Stimulated activated CD4-positive, alpha-beta T cell treated with anti-CD3 and anti-CD28 coated beads, Interleukin-4, amount 100 ng/mL, for 48 hours (primary cell): ENCODE measurements at places on chromosomes 1 and 21.

DNA sequence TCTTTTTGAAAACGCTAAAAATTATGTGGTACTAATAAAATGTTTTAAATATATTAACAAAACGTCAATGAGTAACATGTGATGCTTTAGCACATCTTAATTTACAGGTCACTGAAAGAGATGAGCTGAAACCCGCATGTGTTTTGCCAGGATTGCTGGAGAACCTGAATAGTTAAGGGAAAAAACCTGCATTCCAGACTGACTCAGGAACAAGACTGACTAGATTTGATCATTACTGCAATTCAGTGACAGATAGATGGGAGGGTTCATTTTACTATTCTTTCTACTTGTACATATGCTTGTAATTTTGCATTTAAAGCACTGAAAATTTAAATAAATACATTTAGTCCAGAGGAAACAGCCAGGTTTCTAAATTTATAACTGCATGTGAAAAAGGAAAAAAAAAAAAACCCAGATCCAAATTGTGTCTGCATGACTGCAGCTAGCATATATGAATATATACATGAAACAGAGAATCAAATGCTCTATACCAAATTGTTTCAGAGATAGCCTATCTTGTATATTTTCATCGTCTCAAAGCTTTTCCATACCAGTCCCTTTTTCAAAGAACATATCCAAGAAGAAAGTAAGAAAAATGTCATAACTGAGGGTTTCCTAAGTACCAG lies 71.7 kb downstream of the APP start:
- no peak for DNase-seq

- DNase-seq: no peak
These were observed 6.5 kb downstream of the CAPN9 start for GRCh38 chr1:230753586-230754251.

DNA sequence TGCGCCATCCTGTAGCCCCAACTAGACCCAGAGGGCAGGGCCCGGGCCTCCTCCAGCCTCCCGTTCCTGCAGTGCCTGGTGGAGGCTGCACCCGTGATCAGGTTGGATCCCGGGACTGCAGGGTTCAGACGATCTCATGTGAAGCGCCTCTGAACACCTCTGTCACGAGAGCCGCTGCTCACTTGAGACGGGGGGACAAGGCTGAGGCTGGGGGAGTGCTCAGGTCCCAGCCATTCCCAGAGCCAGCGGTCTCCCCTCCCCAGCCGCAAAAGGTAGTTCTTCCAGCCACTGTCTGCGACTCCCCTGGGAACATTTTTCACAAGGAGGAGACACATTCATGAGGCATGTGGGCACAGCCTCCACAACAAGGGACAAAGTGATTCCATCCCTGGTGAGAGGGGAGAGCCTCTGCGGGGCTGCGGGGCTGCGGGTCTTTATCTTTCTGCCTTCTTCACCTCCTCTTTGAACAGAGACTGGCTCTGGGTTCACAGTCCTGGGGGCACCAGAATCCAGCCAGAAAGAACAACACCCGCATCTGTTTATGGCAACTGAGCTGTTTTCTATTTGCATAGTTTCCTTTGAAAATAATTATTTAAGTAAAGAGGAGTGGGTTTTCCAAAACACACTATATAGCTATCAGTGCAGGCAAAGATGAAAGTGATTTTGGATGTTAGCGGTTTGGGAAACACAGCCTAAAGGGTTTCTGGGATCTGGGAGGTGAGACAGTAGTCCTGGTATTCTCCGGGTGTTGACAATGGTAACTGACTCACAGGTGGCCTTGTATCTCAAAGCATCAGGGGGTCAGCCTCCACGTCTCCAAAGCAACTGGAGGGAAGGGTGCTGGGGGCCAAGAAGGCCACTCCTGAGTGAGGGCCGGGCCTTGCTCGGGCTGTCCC lies 13.0 kb upstream of the LDLRAP1 start:
- DNase-seq: no peak

DNA sequence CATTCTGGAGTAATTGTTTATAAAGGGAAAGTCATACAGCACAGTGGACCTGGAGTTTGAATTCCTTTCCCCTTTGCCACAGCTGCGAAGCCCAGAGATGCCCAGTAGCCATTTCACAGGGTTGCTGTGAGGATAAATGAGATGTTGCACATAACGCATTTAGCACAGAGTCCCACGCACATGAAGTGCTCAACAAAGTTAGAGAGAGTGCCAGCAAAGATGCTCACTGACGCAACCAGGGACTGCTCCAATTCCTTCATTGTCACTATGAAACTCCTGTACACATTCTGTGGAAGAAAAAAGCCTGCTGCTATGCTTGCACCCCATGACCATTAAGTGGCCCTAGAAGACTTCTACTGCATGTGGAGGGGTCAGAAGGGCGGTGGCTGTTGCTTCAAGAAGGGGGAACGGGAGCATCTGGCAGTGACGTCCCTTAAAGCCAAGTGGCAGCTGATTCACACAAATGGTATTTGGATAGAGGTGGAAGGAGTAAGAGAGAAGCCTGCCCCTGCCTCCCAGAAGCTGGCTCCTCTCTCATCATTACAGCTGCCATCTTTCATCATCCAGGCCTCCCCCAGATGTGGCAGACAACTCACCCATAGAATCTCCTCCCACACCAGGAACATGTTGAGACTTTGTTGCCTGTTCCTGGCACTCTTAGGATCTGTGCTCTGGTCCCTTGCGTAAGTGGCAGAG lies 26.5 kb upstream of the VAV3 start:
- no peak for DNase-seq

GRCh38 chr1:215887627-215888026 lies 320.5 kb downstream of the KCTD3 start:
- DNase-seq: no peak

GRCh38 chr1:172465617-172466016 lies 21.7 kb upstream of the PIGC start:
- DNase-seq: no peak

DNA sequence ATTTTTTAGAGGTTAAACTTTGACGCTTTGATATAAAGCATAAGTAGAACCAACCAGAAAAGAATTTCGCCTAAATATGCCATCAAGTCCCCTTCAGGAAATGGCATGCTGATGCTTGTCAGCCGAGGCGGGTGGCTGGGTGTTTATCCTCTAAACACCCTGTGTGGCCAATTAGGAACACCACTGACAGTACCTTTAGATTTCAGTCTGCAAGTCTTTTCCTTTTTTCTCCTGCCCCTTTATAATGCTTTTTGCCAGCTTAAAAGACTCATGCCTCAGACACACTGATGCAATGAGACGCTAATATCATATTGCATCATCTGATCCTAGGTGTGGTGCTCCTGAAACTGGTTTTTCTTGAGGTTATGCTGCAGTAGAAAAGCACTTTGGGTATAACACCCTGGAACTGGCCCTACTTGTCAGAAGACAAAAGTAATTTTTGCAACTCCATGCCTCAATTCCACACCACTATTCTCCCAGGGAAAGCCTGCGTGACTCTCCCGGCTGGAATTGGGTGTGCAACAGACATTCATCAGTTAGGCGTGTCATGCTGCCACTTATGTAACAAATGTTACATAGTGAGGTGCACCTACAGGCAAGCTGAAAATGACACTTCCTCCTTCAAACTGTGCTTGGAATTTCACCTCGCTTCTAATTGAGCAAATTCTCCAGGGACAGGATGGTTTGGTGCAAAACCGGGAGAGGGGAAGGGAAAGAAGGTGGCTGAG lies 2.0 kb upstream of the RCC2 start:
- no peak for DNase-seq

- no peak for DNase-seq
These were observed 171.3 kb upstream of the USP24 start for GRCh38 chr1:55386456-55386855.
